ENCODE measurements at places on chromosomes 5 and 9.
A peak's percentile ranks its signal among the peaks of the same experiment; 100 is the strongest.

DNA sequence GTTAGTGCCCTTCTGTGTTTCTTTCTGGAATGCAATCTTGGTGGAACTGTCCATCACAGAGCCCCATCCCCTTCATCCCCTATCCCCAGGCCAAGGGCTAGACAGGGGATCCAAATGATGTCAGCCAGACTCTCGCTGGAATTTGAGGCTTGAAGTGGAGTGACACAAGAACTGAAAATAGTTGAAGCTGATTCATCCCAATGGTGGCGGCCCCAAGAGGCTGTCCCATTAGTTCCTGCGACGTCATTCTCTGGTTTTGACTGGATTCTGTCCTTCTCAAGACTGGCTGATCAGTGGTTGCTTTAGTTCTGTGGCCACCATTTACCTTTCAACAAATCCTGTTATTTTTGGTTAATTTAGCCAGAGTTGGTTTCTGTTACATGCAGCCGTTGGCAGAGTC, 59.9 kb downstream of the SUB1 start:
- no peak for DNase-seq

GRCh38 chr5:35046774-35047173, 975 bp downstream of the AGXT2 start:
- DNase-seq, result no peak

- no peak for DNase-seq
These were observed 467.4 kb upstream of the SEMA6A start for GRCh38 chr5:117041926-117042595.

DNA sequence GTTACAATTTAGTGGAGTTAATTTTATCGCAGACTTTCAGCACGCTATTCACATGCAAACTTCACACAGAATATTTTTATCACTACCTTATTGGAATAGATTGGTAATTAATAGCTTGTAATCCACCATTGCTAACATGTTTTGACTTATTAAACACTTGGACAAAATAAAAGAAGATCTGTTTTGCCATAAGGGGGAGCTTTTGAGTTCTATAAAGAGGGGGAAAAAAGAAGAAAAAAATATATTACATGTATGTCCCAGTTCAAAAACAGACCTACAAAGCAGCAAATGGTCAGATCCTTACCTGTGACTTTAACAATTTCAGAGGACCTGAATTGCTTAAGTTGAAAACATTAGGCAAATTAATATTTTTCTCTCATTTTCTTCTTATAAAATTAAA, 1.2 kb upstream of the PAPPA start:
- DNase-seq, result no peak

- DNase-seq, result peak; percentile 72
These were observed 3.9 kb downstream of the ACSL6 start for GRCh38 chr5:132007399-132008162.

DNA sequence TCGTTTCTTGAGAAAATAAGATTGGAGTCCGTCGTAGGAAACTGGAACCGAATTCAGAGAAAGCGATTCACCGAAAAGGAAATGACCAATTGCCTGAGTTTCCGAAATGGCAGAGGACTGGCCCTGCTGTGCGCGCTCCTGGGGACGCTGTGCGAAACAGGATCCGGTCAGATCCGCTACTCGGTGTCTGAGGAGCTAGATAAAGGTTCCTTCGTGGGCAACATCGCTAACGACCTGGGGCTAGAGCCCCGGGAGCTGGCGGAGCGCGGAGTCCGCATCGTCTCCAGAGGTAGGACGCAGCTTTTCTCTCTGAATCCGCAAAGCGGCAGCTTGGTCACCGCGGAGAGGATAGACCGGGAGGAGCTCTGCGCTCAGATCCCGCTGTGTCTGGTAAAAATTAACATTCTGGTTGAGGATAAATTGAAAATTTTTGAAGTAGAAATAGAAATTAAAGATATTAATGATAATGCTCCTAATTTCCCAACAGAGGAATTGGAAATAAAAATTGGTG, 379 bp downstream of the PCDHGA3 start:
- DNase-seq, result no peak

- peak; percentile 98 for DNase-seq
These were observed 44.7 kb upstream of the NDFIP1 start for GRCh38 chr5:142063878-142064331.

GRCh38 chr5:9832921-9833320, 202.8 kb upstream of the TAS2R1 start:
- DNase-seq, result no peak

- no peak for DNase-seq
These were observed 37.5 kb upstream of the IQGAP2 start for GRCh38 chr5:76365561-76365960.

DNA sequence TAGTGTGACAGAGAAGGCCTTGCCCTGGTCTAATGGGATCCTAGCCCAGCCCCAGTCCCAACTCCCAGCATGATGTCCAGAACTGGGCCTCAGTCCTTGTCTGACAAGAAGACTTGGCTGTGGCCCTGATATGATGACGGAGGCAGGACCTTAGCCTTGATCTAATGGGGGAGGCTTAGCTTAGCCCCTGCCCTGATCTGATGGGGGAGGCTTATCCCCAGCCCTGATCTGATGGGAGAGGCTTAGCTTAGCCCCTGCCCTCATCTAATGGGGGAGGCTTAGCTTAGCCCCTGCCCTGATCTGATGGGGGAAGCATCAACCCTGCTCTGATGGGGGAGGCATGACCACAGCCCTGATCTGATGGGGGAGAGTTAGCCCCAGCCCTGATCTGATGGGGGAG, 3.7 kb downstream of the PKN3 start:
- DNase-seq, result no peak

DNA sequence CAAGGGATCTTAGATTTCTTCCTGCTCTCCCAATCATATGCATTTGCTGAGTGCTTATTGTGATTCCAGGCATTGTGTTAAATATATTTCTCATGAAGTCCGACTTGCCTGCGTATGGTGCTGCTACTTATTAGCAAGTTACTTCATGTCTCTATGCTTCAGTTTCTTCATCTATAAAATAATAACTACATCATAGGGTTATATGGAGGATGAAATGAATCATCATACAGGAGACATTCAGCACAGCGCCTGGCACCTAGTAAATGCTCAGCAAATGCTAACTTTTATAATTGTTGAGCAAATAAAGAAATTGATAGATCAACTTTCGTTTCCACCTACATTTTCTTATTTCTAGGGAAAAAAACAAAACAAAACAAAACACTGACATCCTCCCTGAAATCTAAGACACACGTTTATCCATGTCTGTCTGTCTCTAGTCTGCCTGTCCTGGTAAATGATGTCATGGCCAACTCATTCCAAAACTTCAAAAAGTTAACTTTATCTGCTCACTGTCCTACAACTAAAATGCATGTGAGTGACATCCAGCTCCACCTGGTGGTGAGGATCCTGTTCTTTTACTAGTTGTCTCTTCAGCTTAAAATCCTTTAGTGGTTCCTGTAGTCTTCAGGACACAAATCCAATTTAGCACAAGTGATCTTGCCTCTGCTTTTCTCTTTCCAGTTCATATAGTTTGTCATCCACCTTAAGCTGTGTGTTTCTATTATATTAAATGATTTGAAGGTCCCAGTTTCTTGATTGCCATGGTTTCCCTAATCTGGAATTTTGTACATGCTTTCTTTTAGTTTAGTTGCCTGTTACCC, 27.7 kb downstream of the PPP3R2 start:
- no peak for DNase-seq
